ENCODE measurements at places on chromosomes 1 and 21.

GRCh38 chr1:17558541-17558940, 19.0 kb downstream of the ARHGEF10L start:
- DNase-seq: no peak

GRCh38 chr21:30444204-30444603, 4.1 kb downstream of the KRTAP15-1 start:
- DNase-seq: no peak

DNA sequence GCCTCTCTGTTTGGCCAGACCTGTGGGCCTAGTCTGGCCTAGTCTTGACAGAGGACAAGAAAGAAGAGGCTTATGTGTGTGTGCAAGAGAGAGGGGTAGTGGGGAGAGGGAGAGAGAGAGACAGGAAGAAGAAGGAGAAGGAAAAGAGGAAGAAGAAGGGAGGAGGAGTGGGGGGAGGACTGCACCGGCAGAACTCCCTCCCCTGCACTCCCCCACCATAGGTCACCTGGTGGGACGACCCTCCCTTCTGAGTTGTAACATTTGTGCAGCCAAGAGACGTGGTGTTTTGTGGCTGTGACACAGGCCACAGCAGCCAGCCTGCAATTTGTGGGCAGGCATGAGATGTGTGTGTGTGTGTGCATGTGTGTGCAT, 4.3 kb downstream of the INAVA start:
- DNase-seq: no peak

DNA sequence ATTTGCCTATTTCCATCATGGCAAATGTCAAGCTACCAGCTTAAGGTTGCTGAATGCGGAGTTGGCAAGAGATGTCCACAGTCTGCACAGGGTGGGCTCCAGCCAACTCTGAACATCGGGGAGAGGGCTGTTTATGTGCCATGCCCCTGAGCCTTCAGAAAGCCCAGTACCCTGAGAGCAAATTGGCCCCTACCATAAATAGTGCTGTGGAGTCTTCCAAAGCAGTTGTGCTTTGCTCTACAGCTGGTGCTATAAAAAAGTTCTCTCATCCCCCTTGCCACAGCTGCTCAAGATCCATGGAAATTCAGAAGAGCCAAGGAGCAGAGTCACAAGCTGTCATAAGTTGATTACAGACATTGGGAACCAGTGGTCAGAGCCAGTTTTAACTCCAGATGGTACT, 85.6 kb upstream of the CLDN14 start:
- DNase-seq: no peak

- no peak for DNase-seq
Measured at GRCh38 chr1:43539726-43540434, 9.2 kb downstream of the PTPRF start.

- no peak for DNase-seq
Measured at GRCh38 chr1:170790651-170791071, 126.7 kb downstream of the PRRX1 start.

- DNase-seq: no peak
Measured at GRCh38 chr1:201142011-201142848, 12.0 kb downstream of the TMEM9 start.

GRCh38 chr1:21913763-21914162, 23.3 kb downstream of the HSPG2 start:
- peak; percentile 28 for DNase-seq

DNA sequence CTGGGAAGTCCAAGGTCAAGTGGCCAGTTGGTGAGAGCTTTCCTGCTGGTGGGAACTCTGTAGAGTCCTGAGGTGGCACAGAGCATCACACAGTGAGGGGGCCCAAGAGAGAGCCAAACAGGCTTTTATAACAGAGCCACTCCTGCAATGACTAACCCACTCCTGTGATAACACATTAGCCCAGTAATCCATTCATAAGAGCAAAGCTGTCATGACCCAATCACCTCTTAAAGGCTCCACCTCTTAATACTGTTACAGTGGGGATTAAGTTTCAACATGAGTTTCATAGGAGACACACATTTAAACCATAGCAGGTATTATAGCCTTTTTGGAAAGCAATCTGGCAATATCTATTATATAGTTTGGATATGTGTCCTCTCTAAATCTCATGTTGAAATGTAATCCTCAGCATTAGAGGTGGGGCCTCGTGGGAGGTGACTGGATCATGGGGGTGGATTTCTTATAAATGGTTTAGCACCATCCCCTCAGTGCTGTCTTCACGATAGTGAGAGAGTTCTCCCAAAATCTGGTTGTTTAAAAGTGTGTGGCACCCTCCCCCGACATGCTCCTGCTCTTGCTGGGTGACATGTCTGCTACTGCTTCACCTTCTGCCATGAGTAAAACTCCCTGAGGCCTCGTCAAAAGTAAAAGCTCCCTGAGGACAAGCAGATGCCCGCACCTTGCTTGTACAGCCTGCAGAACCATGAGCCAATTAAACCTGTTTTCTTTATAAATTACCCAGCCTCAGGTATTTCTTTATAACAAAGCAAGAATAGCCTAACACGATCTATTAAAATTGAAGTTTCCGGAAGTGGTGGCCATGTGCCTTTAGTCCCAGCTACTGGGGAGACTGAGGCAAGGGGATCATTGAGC, 64.5 kb downstream of the CD58 start:
- peak; percentile 72 for DNase-seq

- no peak for DNase-seq
Measured at GRCh38 chr1:84861516-84861915, 31.5 kb downstream of the LPAR3 start.

DNA sequence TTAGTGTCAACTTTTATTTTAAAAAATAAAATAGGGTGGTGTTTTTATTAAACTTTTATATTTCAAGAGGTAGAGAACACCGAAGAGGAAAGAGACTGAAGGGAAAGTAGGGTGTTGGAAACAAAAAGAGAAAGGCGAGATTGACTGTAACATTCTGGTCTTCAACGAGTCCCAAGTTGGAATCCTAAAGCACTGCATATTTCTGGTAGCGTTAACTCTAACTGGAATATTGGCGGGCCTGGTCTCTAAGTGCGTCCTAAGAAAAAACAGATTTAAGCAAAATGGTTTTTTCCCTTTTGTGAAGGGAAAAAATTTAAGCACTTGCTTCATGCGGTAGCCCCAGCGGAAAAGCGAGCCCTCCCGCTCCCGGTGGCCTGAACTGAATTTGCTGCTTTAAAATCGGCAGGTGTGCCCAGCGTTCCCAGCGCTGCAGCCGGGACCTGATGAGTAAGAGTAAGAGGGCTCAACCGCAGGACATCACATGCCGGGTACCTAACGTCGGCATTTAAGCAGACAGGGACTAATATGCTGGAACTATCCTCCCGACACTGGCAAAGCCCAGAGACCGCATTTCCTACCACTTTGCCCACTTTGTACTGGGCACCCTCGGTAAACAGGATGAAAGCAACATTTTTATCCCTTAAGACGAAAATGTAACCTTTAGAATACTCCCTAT, 30.5 kb upstream of the NFIA start:
- peak; percentile 49 for DNase-seq

DNA sequence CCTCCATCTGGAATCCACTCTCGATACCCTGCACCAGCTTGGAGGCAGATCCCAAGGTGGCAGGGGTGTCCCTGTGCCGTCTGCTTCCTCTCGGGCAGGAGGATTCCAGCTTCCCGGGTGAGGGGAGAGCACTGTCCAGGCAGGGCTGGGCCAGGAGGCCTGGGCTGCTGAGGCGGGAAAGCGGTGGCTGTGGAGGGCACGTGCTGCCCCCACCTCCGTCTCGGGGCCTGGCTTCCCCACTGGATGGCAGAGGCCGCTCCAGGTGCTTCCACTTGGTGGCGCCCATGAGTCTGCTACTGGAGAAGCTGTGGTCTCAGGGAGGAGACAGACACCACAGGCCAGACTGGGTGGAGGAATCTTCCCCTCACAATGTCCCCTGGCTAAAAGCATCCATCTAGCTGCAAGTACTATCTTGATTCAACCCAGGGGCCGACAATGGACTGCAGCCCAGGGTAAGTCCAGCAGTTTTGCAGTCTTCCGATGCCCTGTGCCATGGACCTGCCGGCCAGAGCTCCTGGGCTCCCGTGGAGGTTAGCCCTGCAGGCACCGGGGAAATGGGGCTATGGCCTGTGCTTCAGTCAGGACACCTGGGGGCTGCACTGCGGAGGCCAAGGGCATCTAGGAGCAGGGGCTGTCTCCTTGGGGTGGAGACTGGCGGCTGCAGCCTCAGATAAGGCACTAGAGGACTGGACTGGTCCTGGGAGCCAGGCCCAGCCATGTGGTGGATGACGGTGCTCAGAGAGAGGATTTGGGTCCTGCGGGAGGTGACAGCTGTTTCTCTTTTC, 41.3 kb upstream of the EIF4G3 start:
- peak; percentile 46 for DNase-seq

- no peak for DNase-seq
Measured at GRCh38 chr1:189627427-189627826, 850.2 kb downstream of the BRINP3 start.
